ENCODE measurements at places on chromosomes 3 and 15.

GRCh38 chr3:32698506-32698905, 13.5 kb downstream of the CNOT10 start:
- H3K36me3 ChIP-seq = peaks cover 15% of the 10 kb centered on the region
- H3K4me1 ChIP-seq = peaks cover 10% of the 10 kb centered on the region
- H3K27ac ChIP-seq = no peak overlapping the region
- no peak for DNase-seq

DNA sequence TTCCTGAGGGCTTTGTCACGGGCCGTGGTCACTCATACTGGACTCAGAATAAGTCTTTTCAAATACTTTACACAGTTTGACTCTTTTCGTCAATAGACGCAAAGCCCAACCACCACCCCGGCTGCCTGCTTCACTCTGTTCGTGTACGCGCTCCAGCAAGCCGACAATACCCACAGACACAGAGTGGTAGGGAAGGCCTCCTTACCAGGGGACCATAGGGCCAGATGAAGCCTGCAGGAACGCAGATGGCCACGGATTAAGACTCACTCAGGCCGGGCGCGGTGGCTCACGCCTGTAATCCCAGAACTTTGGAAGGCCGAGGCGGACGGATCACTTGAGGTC, 29.7 kb downstream of the EFCAB12 start:
- peak overlapping the region; percentile 97 for H3K27ac ChIP-seq
- peaks cover 3% of the 10 kb centered on the region for H3K36me3 ChIP-seq
- H3K4me3 ChIP-seq = peak overlapping the region; percentile 97
- no peak for DNase-seq

DNA sequence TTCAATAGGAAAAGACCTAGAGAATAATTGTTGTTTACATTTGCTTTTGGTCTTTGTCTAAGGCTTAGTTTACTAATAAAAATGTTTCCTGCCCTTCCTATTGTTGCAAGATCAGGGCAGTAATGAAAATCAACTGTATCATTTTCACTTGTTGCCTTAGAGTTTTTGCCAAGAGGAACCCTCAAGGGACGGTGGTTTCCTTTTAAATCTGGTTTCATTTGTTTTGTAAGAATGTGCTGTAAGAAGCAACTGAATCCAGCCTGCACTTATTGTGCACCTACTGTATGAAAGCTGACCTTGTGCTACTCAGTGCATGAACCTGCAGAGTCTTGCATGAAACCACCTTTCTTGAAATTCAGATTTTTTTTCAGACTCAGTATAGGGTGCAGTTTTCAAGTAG, 5.3 kb downstream of the IGF1R start:
- H3K4me1 ChIP-seq = peaks cover 56% of the 10 kb centered on the region
- no peak for DNase-seq
- H3K4me3 ChIP-seq = no peak overlapping the region
- H3K36me3 ChIP-seq = no peaks in the 10 kb centered on the region
- no peaks in the 10 kb centered on the region for H3K27me3 ChIP-seq

- H3K4me3 ChIP-seq = no peak overlapping the region
- no peaks in the 10 kb centered on the region for H3K27me3 ChIP-seq
- H3K27ac ChIP-seq = no peak overlapping the region
These were observed 364.2 kb upstream of the PLSCR5 start for GRCh38 chr3:146969356-146969755.

DNA sequence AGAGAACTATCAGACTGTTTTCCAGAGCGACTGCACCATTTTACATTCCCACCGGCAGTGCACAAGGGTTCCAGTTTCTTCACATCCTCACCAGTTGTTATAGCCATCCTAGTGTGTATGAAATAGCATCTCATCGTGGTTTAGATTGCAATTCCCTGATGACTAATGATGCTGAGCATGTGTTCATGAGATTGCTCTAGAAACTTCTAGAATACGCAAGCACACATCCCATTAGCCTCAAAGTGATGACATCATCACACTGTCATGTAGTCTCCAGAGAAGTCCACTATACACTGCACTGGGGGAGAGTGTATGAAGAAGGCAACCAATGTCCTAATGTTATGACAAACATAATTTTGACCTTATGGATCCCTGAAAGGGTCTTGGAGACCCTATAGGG, 30.1 kb downstream of the FBLN2 start:
- H3K27me3 ChIP-seq = no peaks in the 10 kb centered on the region
- no peaks in the 10 kb centered on the region for H3K36me3 ChIP-seq
- H3K27ac ChIP-seq = no peak overlapping the region
- H3K4me3 ChIP-seq = no peak overlapping the region
- H3K4me1 ChIP-seq = peaks cover 36% of the 10 kb centered on the region
- no peak for DNase-seq

- H3K4me1 ChIP-seq = peaks cover 13% of the 10 kb centered on the region
- H3K36me3 ChIP-seq = peaks cover 10% of the 10 kb centered on the region
- no peaks in the 10 kb centered on the region for H3K27me3 ChIP-seq
These were observed 5.9 kb downstream of the GPX1 start for GRCh38 chr3:49352281-49352680.

DNA sequence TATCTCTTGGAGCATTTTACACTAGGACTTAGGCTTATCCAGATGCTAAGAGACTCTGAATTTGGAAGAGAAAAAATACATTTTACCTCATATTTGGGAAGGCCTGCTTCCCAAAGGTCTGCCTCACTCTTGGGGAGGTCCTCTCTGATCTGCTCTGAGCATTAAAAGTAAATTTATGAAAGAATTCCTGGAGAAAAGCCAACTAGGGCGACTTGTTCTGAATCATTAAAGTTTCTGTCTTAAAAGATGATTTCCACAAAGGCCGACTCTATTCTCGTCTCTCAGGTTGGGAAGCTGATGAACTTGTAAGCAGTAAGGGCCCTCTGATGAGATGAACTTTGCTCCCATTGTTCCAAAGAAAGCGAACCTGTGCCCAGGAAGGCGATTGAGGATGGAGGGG, 48.7 kb upstream of the HES1 start:
- no peaks in the 10 kb centered on the region for H3K36me3 ChIP-seq
- H3K4me1 ChIP-seq = peaks cover 54% of the 10 kb centered on the region
- H3K4me3 ChIP-seq = no peak overlapping the region
- H3K27me3 ChIP-seq = peaks cover 2% of the 10 kb centered on the region

DNA sequence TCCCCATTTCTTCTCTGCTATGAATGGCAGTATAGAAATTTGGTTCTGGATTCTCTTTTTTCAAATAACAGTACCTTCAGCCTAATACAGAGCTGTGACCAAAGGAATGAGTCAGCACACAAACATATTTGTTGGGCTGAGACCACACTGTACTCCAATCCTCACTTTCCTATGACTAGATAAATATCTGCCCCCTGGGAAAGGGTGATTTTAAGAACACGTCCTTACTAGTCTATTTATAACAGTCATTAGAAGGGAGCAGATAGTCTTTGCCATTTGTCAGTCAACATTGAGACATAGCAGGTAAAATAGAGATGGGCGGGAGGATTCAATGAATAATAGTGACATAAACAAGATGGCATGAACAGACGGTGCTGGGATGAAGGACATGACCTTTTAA, 461.3 kb downstream of the MCTP2 start:
- H3K27ac ChIP-seq = no peak overlapping the region
- no peaks in the 10 kb centered on the region for H3K36me3 ChIP-seq
- H3K4me1 ChIP-seq = no peaks in the 10 kb centered on the region

- peak overlapping the region; percentile 41 for H3K4me3 ChIP-seq
- H3K27me3 ChIP-seq = no peaks in the 10 kb centered on the region
- H3K27ac ChIP-seq = peak overlapping the region; percentile 78
- peaks cover 52% of the 10 kb centered on the region for H3K4me1 ChIP-seq
These were observed 6.0 kb downstream of the CCDC12 start for GRCh38 chr3:46970391-46971091.

GRCh38 chr15:51307811-51308210, 30.6 kb downstream of the CYP19A1 start:
- no peak overlapping the region for H3K4me3 ChIP-seq
- peaks cover 8% of the 10 kb centered on the region for H3K27me3 ChIP-seq
- H3K36me3 ChIP-seq = no peaks in the 10 kb centered on the region
- H3K27ac ChIP-seq = no peak overlapping the region

GRCh38 chr15:49989498-49989897, 129.5 kb downstream of the ATP8B4 start:
- peaks cover 2% of the 10 kb centered on the region for H3K4me1 ChIP-seq
- no peak overlapping the region for H3K27ac ChIP-seq
- H3K36me3 ChIP-seq = no peaks in the 10 kb centered on the region
- DNase-seq = no peak
- H3K27me3 ChIP-seq = no peaks in the 10 kb centered on the region

GRCh38 chr15:101481917-101482525, 7.5 kb downstream of the PCSK6 start:
- H3K36me3 ChIP-seq = no peaks in the 10 kb centered on the region
- H3K27me3 ChIP-seq = peaks cover 40% of the 10 kb centered on the region
- DNase-seq = no peak
- H3K27ac ChIP-seq = no peak overlapping the region

GRCh38 chr3:115999001-115999585, 375.8 kb downstream of the GAP43 start:
- peaks cover 9% of the 10 kb centered on the region for H3K36me3 ChIP-seq
- H3K4me3 ChIP-seq = peak overlapping the region; percentile 19
- H3K4me1 ChIP-seq = peaks cover 21% of the 10 kb centered on the region

DNA sequence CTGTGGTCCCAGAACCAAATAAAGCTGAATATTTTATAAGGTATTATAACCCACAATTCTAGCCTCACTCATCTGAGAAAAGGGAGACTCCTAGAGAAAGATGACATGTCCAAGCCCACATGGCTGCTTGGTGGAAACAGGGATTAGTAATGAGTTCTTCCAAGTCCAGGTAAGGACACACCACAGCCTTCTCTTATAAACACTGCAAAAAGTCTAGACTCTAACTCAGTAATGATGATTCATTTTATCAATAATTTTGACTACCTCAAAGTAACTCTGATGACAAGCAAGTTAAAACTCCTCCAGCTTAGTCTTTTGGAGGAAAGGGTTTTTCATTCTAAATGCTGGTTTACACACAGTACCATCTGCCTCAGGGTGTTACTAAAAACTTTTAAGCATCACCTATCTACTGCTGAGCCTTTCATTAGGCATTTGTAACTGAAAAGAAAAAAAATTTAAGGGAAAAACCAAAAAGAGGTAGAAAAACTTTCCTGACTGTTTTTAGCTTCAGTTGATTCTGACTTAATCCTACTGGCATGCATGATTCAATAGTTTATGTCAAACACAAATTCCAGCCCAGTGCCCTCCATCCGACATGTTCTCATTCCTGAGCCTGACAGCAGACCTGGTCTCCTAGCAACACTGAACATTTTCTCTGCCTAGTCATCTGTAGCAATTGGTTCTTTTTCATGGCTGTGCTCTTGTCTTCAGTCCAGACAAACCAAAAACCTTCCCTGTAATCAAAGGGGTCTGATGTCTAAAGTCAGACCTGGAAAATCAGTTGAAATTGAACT, 43.9 kb downstream of the P3H2 start:
- no peaks in the 10 kb centered on the region for H3K36me3 ChIP-seq
- DNase-seq = no peak
- H3K4me1 ChIP-seq = peaks cover 29% of the 10 kb centered on the region
- H3K4me3 ChIP-seq = peak overlapping the region; percentile 31

DNA sequence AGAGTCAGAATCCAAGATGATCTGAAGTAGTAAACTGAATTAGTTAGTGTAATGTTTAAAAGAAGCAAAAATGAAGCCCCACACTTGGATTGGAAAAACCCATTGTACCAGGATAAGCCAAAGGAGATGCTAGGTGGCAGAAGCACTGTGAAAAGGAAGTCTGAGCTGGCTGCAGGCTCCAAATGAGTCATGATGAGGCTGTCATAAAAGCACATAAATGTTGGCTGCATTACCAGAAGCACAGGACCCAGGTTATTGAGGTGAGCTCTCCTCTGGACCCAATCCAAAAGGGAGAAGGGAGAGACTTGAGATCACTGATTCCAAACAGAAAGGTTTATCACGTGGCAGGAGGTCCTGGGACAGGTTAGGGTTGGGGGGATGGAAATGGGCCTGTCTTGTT, 3.2 kb upstream of the ACAN start:
- H3K4me3 ChIP-seq = no peak overlapping the region
- H3K27ac ChIP-seq = no peak overlapping the region
- H3K36me3 ChIP-seq = no peaks in the 10 kb centered on the region

DNA sequence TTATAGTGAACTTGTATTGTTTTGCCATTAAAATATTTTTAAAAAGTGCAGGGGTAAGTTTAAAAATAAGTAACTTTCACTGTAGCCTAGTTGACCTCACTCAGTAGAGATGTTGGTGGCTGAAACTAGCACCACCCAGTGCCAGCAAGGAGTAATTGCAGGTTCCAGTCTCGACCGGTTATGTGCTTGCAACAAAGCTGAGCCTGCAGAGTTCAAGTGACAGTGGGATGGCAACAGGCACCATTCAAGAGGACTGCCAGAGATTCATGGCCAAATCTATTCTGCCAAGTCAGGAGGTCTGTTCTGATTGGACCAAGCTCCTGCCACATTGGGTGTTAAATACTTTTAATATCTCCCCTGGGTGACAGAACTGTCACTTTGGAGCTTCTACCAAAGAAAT, 2.7 kb downstream of the ADAMTS7 start:
- peaks cover 10% of the 10 kb centered on the region for H3K36me3 ChIP-seq
- H3K27ac ChIP-seq = no peak overlapping the region
- H3K4me3 ChIP-seq = peak overlapping the region; percentile 74
- peaks cover 18% of the 10 kb centered on the region for H3K27me3 ChIP-seq

DNA sequence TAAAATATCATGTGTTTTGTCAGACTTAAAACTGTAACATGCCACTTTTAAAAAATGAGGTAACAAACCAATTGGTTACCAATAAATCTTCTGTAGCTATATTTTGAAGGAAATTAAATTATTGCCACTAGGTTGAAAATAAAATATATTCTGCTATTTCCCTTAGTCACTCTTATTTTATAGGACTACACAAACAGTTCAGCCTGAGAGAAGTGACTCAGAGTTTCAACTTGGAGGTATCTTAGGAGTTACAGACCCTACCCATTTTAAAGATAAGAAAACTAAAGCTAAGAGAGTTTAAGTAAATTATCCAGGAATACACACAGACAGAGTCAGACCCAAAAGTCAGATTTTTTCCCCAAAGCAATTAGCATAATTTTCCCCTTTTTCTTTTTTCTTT, 65.1 kb downstream of the PIK3CB start:
- H3K4me3 ChIP-seq = no peak overlapping the region
- H3K27me3 ChIP-seq = no peaks in the 10 kb centered on the region
- H3K27ac ChIP-seq = no peak overlapping the region
- DNase-seq = no peak
- peaks cover 7% of the 10 kb centered on the region for H3K4me1 ChIP-seq

DNA sequence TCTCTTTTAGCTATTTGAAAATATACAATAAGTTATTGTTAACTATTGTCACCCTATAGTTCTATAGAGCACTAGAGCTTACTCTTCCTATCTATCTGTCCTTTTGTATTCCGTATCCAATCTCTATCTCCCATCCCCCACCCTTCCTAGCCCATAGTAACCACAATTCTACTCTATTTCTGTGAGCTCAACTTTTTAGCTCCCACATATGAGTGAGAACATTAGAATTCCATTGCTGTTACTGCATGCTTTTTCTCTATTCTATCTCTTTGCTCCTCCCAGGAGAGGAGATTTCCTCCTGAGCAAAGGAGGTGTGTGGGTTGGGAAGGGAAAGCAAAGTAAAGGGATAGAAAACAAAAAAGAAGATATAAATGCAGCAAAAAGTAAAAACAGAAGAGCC, 105.6 kb upstream of the SLC4A7 start:
- no peaks in the 10 kb centered on the region for H3K27me3 ChIP-seq
- peak overlapping the region; percentile 12 for H3K27ac ChIP-seq
- DNase-seq = no peak
- H3K36me3 ChIP-seq = no peaks in the 10 kb centered on the region
- H3K4me1 ChIP-seq = peaks cover 22% of the 10 kb centered on the region
- peak overlapping the region; percentile 7 for H3K4me3 ChIP-seq

Measured in type B pancreatic cell (in vitro differentiated cells).